ENCODE measurements at places on chromosomes 16 and 17. TPM values are rescaled to one million over a fixed set of nuclear protein-coding genes. Genes with fewer than 3 reads are reported as not detected.

DNA sequence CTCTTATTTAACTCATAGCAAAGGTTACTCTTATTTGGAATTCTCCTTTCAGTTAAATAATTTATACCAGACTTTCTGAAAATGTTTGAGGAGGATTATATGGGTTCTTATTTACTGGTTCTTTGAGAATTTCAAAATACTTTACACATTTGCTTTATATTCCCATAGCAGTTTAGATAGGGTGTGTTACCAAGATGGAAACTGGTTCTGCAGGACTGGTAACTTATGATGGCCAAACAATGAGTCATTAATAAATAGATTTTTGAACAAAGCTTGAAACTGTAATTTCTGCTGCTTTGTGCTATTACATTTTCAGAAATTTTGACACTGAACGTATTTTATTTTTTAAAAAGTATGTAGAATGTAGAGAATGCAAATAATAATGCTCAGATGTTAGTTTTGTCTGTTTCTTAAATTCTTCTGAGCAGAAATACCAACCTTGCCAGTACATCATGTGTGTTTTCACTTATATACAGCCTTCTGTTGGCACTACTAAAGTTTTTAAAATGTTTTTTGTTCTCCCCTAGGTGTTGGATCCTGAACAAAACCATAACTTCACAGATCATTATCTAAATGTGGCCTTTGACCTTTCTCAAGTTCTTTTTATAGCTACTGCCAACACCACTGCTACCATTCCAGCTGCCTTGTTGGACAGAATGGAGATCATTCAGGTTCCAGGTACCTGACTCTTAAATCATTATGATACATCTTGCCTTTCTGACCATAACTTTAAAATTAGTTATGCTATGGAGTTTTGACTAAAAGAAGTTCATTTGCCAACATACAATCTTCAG lies 48.3 kb upstream of the ABCC11 start:
- no peak for DNase-seq

DNA sequence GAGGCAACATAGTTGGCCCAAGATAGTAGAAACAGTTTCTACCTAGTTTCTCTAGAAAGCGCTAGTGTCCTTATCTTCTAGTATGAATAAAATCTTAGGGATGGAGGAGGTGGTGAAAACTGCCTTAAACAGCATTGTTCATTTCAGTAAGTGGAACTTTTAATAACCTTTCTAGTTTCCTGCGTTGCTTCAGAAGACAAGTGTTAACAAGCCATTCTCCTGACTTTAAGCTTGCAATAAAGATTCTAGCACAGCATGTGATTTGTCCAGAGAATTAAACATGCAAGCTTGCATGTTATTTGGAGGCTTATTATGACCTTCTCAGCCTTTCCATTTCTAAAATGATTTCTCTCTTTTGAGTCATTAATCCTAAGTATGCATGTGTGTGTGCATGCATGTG lies 72.3 kb downstream of the TANGO6 start:
- no peak for DNase-seq

SLC39A11 gene
- 39.9 TPM for total RNA-seq

- no peak for DNase-seq
These were observed 253.3 kb downstream of the MAF start for GRCh38 chr16:79347277-79347676.

- DNase-seq = no peak
These were observed 129.6 kb upstream of the CDH13 start for GRCh38 chr16:82497139-82497538.

DNA sequence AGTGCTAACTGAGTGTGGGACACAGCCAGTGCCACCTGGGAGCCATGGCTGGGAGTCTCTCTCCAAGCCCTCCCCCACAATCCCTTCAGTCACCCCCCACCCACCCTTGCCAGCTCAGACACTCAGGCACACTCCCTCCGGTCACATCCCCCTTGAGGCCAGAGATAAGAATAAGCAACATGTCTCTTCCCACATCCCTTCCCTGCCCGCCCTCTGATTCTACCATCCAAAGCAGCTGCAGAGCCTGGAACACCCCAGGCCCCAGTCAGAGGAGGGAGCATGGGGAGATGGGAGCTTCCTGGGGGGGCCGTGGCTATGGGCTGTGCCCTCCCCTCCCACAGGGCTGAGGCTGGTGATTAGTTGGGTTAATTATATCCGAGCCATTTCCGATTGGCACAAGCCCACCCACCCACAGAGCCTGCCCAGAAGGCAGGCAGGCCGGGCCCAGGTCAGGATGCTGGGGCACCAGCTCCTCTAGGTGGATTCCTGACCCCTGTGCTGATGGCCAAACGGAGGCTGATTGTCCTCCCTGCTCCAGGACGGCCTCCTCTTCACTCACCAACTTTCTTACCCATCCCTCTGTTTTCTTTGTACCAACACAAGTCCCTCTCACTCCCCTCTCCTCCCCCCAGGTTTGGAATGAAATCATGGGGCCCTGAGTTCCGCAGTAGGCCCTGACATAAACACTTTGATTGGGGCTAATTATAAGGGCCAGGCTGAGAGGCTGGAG lies 28.6 kb upstream of the MEIOC start:
- DNase-seq = no peak

ESRP2 gene
- 65.6 TPM for total RNA-seq

DNA sequence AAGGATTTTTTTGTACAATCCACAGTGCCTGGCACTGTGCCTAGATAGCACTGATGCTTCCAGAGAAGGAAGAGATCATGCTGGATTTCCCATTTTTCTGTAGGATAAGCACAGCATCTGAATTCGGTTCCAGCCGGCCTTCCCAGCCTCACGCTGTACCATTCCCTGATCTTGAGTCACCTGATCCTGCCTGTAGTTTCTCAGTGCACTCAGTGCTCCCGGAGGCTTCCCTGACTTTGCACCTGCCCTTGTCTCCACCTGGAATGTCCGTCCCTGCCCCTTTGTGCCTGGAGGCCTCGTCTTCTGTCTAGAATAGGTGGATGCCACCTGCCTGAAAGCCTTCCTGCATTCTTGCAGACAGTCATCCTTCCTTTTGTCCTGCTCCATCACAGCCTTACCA lies 179.9 kb downstream of the CCDC182 start:
- no peak for DNase-seq

DNA sequence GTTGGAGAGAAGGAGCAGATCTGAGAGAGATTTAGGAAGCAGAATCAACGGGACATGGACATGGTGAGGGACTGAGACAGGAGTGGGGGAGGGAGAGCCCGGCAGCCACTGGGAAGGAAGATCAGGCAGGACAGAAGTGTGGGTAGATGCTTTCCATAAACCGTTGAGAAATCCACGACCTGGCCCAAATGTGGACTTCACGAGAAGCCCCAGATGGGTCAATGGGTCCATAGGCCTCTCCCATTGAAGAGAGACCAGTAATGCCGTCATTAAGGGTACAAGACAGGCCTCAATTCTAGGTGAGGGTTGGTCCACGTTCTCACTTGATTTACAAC lies 530 bp upstream of the CCL22 start:
- DNase-seq = no peak

GRCh38 chr17:75404731-75405364 lies 630 bp downstream of the GRB2 start:
- DNase-seq = peak; percentile 74

DNA sequence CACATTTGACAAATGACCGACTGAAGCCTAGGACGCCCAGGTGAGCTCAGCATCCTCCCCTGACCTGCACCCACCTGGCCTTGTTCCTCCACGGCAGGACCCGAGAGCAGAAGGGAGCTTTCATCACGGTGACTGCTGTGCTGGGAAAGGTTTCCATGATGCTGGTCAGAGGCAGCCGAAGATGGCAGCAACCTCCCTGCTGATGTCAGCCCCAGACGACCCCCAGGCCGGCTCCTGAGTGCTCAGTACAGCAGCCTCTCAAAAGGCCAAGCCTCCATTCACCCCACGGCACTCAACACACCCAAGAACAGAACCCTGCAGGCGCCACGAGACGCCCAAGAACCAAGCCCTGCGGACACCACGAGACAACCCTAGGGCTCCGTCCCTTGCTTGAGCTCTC lies 119.8 kb downstream of the ANKRD11 start:
- DNase-seq = no peak

- no peak for DNase-seq
These were observed 530.2 kb downstream of the NPIPA7 start for GRCh38 chr16:16909126-16909525.

DNA sequence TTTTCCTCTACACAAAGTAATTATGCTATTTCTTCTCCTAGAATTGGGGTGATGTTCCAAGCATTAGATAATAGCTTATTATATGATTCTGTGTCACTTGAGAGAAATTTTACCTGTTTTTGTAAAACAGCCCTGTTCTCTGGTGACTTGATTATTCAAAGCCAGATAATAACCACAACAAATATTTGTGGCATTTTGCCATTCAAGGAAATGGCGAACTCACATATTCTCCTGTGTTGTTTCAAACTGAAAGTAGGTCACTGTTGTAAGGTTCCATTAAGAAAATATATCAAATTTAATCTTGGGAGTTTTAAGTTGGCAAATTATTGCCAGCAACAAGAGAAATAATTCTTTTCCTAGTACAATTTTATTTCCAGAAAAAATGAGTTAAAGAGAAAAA lies 124.8 kb downstream of the STXBP4 start:
- DNase-seq = no peak
